ENCODE measurements at places on chromosomes 13 and 19.

DNA sequence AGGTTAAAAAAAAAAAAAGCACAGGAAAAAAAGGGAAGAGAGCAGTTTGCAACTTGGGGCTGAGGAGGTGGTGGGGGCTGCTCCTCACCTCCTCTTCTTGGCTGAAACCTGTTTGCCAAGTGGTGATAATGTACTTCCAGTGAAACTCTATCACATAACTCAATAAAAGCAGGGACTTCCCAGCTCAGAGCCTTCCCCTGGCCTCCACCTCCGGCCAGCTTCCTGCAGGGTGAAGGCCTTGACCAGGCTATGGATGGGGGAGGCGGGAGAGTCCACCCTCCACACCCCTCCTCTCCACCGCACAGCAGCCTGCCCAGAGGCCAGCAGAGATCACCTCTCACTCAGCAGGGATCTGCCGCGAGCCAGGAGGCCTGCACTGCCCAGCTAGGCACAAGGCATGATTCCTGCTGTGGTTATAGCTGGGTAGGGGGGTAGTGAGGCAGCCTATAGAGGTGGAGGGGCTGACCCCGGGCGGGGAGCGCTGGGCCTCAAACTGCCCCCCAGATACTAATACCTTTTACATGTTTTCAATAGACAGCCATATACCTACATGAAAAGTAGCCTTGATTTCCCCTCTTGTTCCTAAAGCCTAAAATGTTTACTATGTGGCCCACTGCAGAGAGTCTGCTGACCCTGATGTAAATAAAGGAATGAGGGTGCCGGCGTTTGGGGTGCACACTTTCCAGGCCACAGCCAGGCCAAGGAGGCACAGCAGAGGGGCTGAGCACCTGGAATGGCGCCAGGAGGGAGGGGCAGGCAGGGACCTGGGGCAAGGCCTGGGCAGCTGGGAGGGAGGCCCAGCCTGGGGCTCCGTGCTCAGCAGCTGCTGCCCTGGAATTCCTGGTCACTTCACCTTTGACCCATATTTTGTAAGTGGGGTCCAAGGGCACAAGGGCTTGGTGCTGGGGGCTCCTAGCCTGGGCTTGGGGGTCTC lies 10.3 kb downstream of the ZNF787 start:
- DNase-seq = no peak

GRCh38 chr13:29969286-29969685 lies 118.9 kb upstream of the UBL3 start:
- DNase-seq = no peak

- DNase-seq = no peak
Measured at GRCh38 chr13:51638216-51638871, 54.1 kb downstream of the WDFY2 start.

- DNase-seq = no peak
Measured at GRCh38 chr13:85204668-85205344, 594.4 kb downstream of the SLITRK6 start.

DNA sequence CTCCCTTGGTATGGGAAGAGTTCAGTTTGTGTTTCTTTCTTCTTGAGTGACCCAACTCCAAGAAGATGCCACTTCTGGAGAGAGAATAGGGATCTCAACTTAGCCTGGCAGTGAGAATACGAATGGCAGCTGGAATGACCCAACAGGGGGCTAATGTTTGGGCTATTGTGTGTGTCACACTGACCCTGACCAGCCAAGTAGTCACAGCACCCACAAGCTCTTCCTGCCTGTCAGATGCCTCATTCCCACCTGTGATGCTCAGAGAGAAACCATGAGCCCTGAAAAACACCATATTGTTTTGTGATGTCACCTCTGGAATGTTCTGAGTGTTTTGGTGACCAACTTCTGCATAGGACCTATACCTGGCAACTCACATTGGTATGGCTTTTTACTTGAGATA lies at the start of gene CBY2:
Gene CBY2 (plus strand): TSS at position 233 of the 400 bp plus-strand sequence. CDS start 71 bp downstream, at position 304.
- DNase-seq = no peak

GRCh38 chr13:67063036-67063435 lies 167.1 kb downstream of the PCDH9 start:
- DNase-seq = no peak

- peak; percentile 84 for DNase-seq
Measured at GRCh38 chr19:18594096-18594823, 5.7 kb downstream of the REX1BD start.

GRCh38 chr13:79190932-79191331 lies 215.1 kb downstream of the RBM26 start:
- DNase-seq = no peak

DNA sequence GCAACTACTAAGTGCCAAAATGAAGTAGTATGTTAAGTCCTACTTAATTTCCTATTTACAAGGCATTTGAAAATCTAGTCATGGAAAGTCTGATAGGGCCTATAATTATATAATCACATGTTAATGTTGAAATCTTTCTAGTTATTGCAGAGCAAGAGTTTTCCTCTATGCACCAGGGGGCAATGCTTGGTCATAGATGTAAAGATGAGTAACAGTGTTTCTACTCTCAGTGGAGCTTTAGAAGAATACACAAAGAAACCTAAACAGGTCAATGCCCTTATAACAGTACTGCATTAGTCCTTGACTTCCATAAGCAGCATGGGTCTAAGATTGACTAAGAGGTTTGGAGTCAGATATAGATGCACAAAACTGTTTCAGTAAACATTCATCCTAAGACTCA lies 218.7 kb downstream of the KCTD12 start:
- DNase-seq = peak; percentile 24

DNA sequence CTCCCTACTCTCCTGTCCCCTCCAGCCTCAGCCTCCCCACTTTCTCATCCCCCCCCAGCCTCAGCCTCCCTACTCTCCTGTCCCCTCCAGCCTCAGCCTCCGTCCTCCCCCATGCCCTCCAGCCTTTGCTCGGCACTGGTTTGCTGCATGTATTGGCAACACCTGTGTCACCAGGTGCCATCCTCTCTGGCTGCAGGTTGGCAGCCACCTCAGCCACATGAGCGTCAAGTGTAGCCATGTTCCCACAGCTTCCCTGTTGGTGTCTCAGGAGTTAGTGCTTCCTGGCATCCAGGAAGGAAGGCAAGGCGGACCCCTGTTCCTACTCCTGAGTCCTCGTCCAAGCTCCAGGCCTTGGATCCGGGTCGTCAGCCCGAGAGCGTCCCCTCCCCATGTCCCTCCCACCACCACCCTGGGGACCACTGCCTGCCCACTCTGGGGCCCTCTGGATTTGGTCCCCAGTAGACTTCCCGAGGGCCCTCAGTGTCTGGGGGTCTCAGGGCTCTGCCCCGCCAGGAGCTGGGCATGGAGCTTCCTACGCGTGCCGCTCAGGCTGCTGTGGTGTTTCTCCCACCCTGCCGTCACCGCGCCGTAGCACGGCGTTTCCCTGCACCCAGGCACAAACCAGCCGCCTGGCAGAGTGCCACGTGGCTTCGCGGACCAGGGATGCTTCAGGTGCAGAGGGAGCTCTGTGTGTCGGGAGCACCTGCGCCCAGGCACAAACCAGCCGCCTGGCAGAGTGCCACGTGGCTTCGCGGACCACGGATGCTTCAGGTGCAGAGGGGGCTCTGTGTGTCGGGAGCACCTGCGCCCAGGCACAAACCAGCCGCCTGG lies 128.3 kb upstream of the MCF2L start:
- no peak for DNase-seq

DNA sequence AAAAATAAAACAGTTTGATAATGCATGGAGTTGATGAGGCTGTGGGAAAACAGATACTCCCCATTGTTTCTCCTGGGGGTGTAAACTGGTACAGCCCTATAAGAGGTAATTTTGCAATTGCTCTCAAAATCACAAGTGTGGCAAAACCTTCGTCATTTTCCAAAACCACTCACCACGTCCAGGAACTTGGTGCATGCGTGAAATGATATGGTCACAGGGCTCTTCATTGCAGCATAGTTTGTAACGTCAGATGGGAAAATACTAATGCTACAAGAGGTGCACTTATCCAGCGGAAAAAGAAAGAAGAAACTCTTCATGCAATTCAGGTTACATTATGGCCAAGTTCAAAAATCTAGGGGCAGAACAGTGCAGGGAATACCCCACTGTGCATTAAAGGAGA lies 11.9 kb upstream of the PLAUR start:
- DNase-seq = no peak

DNA sequence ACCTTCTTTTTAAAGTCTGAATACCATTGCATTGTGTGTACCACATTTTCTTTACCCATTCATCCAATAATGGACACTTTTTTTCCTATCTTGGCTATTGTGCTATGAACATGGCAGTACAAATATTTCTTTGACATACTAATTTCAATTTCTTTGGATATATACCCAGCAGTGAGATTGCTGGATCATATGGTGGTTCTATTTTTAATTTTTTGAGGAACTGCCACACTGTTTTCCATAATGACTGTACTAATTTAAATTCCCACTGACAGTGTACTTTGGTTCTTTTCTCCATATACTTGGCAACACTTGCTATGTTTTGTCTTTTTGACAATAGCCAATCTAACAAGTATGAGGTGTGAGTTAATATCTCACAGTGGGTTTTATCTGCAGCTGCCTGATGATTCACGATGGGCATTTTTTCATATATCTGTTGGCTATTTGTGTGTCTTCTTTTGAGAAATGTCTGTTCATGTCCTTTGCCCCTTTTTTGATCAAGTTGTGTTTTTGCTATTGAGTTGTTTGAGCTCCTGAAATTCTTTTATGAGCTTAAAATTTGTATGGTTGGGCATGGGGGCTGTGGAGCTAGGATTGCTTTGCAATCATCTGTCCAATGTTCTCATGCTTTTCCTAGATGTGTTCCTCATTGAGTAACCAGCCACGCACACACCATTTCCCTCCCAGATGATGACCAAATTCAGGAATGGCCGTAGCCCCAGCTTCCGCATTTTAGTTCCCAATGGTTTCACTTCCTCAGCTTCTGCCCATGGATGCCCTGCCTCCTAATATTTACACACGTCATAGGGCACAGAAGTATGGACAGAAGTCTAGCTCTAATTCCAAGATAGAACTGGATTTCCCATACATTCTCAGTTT lies 380.0 kb upstream of the SGCG start:
- no peak for DNase-seq

DNA sequence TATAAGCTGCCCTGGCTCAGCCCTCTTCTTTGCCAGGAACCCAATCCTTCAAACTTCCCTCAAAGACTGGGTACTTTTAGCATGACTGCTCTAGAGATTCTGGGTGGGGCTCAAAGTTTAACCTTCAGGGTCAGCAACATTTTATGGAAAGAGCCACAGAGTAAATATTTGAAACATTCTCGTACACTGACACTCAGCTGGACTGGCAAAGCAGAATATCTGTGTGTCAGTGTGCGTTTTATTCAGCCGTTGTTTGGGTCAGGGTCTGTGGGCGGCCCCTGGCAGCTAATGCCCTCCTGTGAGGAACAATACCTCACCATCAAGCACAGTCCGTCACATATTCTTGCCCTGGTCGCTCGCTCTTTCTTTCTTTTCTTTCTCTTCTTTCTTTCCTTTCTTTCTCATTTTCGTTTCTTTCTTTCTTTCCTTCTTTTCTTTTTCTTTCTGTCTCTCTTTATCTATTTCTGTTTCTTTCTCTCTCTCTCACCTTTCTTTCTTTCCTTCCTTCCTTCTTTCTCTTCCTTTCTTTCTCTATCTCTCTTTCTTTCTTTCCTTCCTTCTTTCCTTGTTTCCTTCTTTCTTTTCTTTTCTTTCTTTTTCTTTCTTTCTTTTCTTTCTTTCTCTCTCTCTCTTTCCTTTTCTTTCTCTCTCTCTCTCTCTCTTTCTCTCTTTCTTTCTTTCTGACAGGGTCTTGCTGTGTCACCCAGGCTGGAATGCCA lies 10.7 kb downstream of the DPRX start:
- DNase-seq = no peak

- DNase-seq = no peak
Measured at GRCh38 chr13:45954836-45955800, 97.4 kb downstream of the ZC3H13 start.

- DNase-seq = no peak
Measured at GRCh38 chr13:110915874-110916206, 971 bp upstream of the ANKRD10 start.

DNA sequence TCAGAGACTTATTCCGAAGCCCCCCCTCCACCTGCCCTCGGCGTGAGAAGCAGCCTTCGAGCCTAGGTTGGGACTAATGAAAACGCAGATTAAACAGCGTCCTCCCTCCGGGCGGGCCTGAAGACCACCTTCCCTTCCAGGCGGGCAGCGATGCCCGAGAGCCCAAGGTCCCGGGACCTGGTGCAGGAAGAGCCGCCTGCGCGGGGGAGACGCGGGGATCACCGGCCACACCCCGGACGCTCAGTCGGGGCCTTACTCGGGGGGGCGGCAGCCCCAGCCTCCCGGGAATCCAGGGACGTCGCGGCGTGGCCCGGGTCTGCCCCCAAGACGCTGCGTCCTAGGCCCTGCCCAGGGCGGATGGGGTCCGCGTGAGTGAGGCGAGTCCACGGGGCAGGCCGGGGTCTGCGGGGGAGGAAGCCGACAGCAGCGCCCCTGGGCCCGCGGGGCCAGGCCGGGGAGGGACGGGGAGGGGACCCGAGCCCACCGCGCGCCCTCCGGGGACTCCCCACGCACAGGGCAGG lies 33.3 kb upstream of the SPACA7 start:
- no peak for DNase-seq

- no peak for DNase-seq
Measured at GRCh38 chr19:54606230-54606629, 12.8 kb downstream of the LILRA1 start.

- no peak for DNase-seq
Measured at GRCh38 chr19:34306213-34306661, 51.9 kb downstream of the GARRE1 start.

DNA sequence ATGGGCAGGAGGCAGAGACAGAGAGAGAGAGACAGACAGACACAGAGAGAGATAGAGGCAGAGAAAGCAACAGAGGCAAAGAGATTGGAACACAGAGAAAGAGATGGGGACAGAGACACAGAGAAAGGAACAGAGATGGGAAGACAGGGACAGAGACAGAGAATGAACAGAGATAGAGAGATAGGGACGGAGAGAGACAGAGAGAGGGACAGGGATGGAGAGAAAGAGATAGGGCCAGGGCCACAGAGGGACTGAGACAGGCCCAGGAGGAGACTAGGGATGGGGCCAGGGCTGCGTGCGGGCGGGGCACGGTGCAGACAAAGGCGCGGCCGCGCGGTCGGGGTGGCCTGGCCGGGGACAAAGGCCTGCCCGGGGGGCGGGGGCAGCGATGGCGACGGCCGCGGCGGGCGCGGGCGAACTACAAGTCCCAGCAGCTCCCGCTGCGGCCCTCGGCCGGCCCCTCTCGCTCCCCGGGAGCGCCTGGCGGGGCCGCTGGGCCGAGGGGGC lies at the start of gene ZNF358:
Gene ZNF358 (plus strand): TSS at position 459 of the 507 bp plus-strand sequence. CDS start 3,140 bp downstream, outside the sequence.
- peak; percentile 62 for DNase-seq

DNA sequence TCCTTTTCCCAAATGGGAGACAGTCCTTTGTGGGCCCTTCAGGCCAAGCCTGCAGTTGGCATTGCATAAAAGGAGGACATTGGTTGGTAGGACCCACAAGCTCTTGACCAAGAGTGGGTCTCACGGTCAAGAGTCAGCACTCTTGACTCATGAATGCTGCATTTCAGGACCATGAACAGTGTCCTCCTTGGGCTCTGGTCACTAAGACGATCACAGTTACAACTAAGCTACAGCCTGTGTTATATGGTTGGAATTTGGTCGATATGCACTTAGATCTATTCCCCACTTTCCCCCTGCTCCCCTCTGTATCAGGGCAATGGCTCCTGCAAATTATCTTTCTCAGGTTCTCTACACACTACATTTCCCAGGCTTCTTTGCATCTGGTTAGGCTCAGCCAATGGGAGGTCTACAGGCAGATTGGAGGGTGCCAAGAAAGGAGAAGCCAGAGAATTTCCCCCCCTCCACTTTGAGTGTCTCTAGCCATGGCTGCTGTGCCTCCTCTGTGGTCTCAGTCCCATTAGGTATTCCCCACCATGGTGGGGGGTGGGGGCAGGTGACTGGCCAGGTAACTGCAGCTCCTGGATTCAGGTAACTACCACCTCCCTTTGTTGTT lies 3.1 kb upstream of the OLFM2 start:
- no peak for DNase-seq

GRCh38 chr13:95276037-95276505 lies 25.2 kb downstream of the ABCC4 start:
- DNase-seq = no peak

Data from CD4-positive, alpha-beta T cell treated with Interleukin-17A for 4 hours (primary cell).